ENCODE measurements at places on chromosomes 4 and X. TPM values are rescaled to one million over a fixed set of nuclear protein-coding genes. Genes with fewer than 3 reads are reported as not detected.

GRCh38 chr4:168109527-168109926 lies 17.2 kb downstream of the ANXA10 start:
- no peak for DNase-seq

The ATP8A1 gene
- 16.6 TPM for total RNA-seq

DNA sequence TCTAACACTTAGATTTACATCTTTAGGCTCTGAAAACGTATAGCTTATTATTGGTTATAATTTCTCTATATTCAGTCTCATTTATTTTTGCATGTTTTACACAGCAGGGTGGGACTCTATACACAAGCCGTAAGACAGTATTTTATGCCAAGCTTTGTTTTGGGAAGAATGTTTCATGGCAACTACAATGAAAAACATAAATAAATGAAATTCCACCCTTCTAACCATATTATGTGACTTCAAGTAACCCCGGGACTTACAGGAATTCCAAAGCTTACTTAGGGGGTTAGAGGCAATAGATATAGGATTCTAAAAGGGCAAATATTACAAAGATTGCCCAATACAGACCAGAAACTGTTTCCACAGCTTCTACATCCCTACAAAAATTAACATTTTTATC lies 370.9 kb downstream of the PRR32 start:
- no peak for DNase-seq

The RAB41 gene
- total RNA-seq: not detected

Data from sigmoid colon (tissue), 7 donors.